Uterus (tissue), 4 donors: ENCODE measurements at places on chromosomes 5 and 9. TPM values are rescaled to one million over a fixed set of nuclear protein-coding genes. Genes with fewer than 3 reads are reported as not detected.

DNA sequence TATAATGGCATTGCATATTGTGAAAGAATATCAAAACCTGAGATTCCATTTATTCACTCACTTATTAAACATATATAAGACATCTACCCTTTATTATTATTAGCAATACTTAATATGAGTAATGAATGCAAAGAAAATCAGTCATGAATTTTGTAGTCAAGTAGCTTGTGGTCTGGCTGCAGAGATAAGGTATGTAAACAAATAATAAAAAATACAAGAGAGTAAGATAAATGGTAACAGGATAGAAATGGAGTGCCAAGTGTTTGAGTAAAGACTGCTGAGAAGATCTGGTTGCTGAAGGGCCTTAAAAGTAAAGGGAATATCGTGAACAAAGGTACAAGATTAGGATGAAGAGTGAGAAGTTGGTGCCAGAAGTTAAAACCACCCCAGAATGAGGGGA lies 18.4 kb downstream of the TRIM32 start:
- no peaks in the 10 kb centered on the region for H3K36me3 ChIP-seq
- no peak for DNase-seq
- no peak overlapping the region for H3K4me3 ChIP-seq
- no peaks in the 10 kb centered on the region for H3K27me3 ChIP-seq

DNA sequence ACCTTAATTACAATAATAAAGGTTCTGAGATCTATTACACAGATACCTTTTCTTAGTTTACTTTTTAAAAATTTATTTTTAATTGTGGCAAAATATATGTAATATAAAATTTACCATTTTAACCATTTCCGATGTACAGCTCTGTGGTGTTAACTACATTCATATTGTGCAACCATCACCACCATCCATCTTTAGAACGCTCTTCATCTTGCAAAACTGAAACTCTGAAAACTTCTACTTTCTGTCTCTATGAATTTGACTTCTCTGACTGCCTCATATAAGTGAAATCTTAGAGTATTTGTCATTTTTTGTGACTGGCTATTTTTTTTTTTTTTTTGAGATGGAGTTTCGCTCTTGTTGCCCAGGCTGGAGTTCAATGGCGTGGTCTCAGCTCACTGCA lies 26.8 kb downstream of the WWC1 start:
- H3K27ac ChIP-seq = no peak overlapping the region
- H3K36me3 ChIP-seq = no peaks in the 10 kb centered on the region
- H3K4me3 ChIP-seq = no peak overlapping the region
- H3K4me1 ChIP-seq = no peaks in the 10 kb centered on the region
- no peak for DNase-seq
- no peaks in the 10 kb centered on the region for H3K27me3 ChIP-seq

- no peaks in the 10 kb centered on the region for H3K36me3 ChIP-seq
- no peak overlapping the region for H3K27ac ChIP-seq
- no peaks in the 10 kb centered on the region for H3K4me1 ChIP-seq
These were observed 23.9 kb downstream of the GTF3C4 start for GRCh38 chr9:132694144-132694543.

GRCh38 chr9:99822806-99823591 lies 1.3 kb downstream of the NR4A3 start:
- H3K4me1 ChIP-seq = peaks cover 12% of the 10 kb centered on the region
- peak overlapping the region; percentile 81 for H3K4me3 ChIP-seq
- peak; percentile 22 for DNase-seq

- no peak overlapping the region for H3K4me3 ChIP-seq
- no peaks in the 10 kb centered on the region for H3K27me3 ChIP-seq
- H3K36me3 ChIP-seq = no peaks in the 10 kb centered on the region
- peaks cover 12% of the 10 kb centered on the region for H3K4me1 ChIP-seq
- no peak for DNase-seq
These were observed 54.2 kb downstream of the C9orf50 start for GRCh38 chr9:129566563-129567266.

DNA sequence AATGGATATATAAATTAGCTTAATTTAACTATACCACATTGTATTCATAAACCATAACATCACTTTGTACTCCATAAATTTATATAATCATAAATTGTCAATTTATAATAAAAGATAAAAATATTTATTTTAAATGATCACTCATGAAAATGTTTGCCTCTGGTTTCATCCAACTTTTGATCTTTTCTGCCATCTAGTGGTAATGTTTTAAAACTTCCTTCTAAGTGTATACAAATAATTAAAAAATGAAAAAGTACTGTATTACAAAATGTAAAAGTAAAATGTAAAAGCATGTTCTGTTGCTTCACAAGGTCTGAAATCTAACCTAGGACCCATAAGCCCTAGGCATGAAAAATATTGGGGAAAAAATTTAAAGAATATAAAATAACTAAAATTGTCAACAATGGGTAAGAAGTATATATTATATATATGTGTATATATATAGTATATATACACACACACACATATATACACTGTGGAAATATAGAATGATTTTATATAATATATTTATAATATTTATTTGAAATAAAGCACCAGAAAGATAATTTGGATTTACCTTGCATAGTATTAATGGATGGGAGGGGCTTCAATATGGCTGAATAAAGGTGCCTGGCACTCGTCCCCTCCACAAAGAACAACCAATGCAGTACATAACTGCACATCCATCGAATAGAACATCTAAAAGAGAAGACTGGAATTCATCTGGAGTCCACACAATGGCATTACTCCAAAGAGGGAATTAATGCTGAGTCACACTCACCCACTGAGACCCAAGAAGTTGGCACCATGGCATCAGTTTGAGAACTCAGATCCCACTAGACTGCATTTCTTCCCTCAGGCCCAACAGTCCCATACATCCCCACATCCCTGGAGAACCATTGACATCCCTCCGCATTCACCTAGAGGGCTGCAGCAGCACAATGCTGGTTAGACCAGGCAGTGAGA lies 32.5 kb downstream of the ANXA1 start:
- no peaks in the 10 kb centered on the region for H3K36me3 ChIP-seq
- H3K4me1 ChIP-seq = no peaks in the 10 kb centered on the region
- no peaks in the 10 kb centered on the region for H3K27me3 ChIP-seq
- no peak overlapping the region for H3K4me3 ChIP-seq
- H3K27ac ChIP-seq = no peak overlapping the region
- no peak for DNase-seq

DNA sequence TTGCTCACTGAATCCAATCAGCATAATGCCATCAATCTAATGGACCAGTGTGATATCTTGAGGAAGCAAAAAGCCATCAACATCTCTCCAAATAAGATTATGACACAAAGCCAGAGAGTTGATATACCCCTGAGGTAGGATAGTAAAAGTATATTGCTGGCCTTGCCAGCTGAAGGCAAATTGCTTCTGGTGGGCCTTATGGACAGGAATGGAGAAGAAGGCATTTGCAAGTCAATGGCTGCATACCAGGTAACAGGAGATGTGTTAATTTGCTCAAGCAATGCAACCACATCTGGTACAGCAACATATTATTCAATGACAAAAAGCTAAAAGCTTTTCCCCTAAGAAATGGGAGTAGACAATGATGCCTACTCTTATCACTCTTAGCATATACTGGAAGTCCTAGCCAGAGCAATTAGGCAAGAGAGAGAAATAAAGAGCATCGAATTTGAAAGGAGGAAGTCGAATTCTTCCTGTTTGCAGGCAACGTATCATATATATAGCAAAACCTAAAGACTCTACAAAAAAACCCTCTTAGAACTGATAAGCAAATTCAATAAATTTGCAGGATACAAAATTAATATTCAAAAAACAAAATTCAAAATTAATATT lies 216.1 kb upstream of the RASA1 start:
- H3K4me3 ChIP-seq = no peak overlapping the region
- no peaks in the 10 kb centered on the region for H3K4me1 ChIP-seq
- no peaks in the 10 kb centered on the region for H3K27me3 ChIP-seq
- H3K36me3 ChIP-seq = no peaks in the 10 kb centered on the region

GRCh38 chr5:73668486-73669111 lies 42.6 kb downstream of the ARHGEF28 start:
- no peaks in the 10 kb centered on the region for H3K36me3 ChIP-seq
- DNase-seq = no peak
- H3K4me1 ChIP-seq = no peaks in the 10 kb centered on the region
- no peak overlapping the region for H3K27ac ChIP-seq

DNA sequence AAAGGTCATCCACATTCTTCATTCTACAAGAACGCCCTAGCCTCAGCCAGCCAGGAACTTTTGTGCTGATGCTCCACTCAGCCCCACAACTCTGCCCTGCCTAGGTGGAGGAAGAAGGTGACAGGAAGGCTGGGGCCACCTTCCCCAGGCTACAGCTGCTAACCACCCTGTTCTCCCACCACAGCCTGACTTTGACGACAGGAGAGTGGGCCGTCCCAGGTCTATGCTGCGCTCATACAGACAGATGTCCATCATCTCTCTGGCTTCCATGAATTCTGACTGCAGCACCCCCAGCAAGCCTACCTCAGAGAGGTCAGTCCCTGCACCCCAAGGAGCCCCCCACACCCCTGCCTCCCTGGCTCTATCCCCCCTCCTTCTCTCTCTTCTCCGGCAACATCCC lies 28.2 kb upstream of the FOXI1 start:
- no peaks in the 10 kb centered on the region for H3K36me3 ChIP-seq
- no peak overlapping the region for H3K27ac ChIP-seq
- DNase-seq = no peak
- no peaks in the 10 kb centered on the region for H3K4me1 ChIP-seq
- no peaks in the 10 kb centered on the region for H3K27me3 ChIP-seq
- H3K4me3 ChIP-seq = no peak overlapping the region

GRCh38 chr5:53429706-53430105 lies 50.7 kb upstream of the FST start:
- H3K4me1 ChIP-seq = no peaks in the 10 kb centered on the region
- no peak for DNase-seq
- H3K27me3 ChIP-seq = no peaks in the 10 kb centered on the region
- H3K4me3 ChIP-seq = no peak overlapping the region

DNA sequence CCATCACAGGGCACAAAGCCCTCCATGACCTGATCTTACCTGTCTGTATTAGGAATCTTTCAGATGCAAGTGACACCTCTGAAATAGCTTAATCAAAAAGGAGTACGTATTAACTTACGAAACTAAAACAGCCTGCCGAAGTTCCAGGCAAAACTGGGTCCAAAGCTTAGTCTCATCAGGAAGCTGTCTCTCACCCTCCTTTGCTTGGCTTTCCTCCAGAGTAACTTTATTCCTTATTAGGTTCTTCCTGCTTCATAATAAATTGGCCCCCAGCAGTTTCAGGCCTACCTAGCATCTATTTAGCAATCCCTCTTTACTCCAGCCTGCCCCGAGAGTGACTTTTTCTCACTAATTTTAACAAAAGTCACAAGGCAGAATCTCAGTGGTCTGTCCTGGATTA lies 58.4 kb upstream of the STK32A start:
- no peaks in the 10 kb centered on the region for H3K27me3 ChIP-seq
- no peak overlapping the region for H3K27ac ChIP-seq
- H3K4me1 ChIP-seq = no peaks in the 10 kb centered on the region
- H3K36me3 ChIP-seq = no peaks in the 10 kb centered on the region
- no peak for DNase-seq

DNA sequence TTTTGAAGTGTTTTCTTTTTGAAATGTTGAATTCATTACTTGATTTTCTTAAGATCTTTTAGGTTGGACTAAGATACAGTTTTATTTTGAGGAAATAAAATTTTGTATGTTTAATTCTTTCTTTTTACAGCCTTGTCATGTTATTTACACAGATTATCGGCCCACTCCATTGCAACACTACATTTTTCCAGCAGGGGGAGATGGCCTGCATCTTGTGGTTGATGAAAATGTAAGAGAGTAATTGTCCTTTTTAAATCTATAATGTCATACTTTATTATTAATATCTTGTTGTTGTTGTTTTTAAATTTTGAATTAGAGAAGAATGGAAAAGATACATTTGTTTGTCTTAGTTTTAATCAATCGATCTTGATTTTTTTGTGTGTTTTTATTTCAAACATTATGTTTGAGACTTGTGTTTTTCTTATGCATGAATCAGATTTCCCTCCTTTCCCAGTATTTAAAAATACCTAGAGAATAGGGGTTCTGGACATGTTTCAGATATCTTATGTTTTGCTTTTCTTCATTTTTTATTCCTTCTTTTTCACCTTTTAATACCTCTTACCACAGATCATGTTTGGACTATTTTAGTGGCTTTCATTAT lies 36.7 kb downstream of the MTREX start:
- H3K27ac ChIP-seq = peak overlapping the region; percentile 35
- H3K36me3 ChIP-seq = no peaks in the 10 kb centered on the region
- H3K4me3 ChIP-seq = no peak overlapping the region
- no peaks in the 10 kb centered on the region for H3K4me1 ChIP-seq
- no peaks in the 10 kb centered on the region for H3K27me3 ChIP-seq
- DNase-seq = peak; percentile 50

- H3K27ac ChIP-seq = no peak overlapping the region
- H3K4me3 ChIP-seq = no peak overlapping the region
- DNase-seq = no peak
These were observed 436.7 kb downstream of the CTNND2 start for GRCh38 chr5:11467588-11467987.

DEPDC1B gene
- 8.2 TPM for total RNA-seq

DNA sequence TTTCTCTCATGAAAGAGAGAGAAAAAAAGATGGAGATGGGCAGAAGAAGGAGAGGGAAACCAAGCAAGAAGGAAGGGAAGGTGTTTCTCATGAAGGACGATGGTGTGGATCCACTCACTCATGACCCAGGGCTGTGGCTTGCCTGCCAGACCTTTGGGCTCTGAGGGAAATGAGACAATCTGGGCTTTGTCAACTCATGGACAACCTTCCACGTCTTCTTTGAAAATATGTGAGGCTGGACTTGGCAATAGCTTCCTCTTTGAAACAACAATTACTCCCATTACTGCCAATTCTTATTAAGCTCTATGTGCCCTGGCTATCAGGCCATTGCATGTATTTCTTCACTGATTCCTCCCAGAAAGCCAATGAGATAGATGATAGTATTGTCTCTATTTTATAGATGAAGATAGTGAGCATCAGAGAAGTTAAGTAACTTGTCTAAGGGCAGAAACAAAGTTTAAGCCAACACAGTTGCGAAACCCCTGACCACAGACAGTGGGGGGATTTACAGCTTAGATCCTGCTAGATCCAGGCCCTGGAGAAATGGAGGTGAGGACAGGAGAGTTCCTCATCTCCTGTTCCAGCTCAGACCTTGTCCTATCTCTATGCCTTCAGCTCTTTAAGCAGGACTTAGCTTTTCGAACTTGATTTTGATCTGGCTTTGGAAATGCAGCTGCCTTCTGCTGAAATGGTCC lies 132.4 kb downstream of the GCNT1 start:
- no peaks in the 10 kb centered on the region for H3K36me3 ChIP-seq
- H3K4me1 ChIP-seq = no peaks in the 10 kb centered on the region

- H3K4me3 ChIP-seq = no peak overlapping the region
- no peaks in the 10 kb centered on the region for H3K36me3 ChIP-seq
- DNase-seq = no peak
- no peaks in the 10 kb centered on the region for H3K4me1 ChIP-seq
- no peak overlapping the region for H3K27ac ChIP-seq
These were observed 72.9 kb downstream of the ZNF618 start for GRCh38 chr9:113948891-113949570.

- no peaks in the 10 kb centered on the region for H3K36me3 ChIP-seq
- no peak overlapping the region for H3K4me3 ChIP-seq
- DNase-seq = no peak
- peak overlapping the region; percentile 43 for H3K27ac ChIP-seq
- no peaks in the 10 kb centered on the region for H3K27me3 ChIP-seq
These were observed 11.1 kb downstream of the ARSB start for GRCh38 chr5:78974011-78974410.
